ENCODE measurements at places on chromosomes 5 and 9.

DNA sequence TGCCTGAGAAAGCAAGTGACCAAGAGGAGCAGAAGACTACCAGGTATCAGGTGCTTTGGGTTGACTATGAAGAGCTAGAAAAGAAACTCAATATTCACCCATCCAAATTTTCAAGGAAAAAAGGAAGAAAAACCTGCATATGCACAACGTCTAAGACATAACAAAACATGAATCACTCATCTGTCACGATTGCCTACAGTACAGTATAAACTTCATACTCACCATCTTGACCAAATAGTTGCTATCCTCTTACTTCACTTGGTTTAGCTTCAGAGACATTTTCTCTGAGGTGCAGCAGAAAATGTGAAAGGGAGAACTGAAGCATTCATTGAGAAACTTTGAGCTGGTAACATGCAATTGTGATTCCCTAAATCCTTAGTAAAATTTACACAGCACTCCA lies 228.6 kb upstream of the MPDZ start:
- no peak for DNase-seq

- no peak for DNase-seq
Measured at GRCh38 chr9:28155671-28156070, 582.4 kb upstream of the C9orf72 start.

GRCh38 chr9:103242025-103242424 lies 246.9 kb downstream of the CYLC2 start:
- DNase-seq = no peak

DNA sequence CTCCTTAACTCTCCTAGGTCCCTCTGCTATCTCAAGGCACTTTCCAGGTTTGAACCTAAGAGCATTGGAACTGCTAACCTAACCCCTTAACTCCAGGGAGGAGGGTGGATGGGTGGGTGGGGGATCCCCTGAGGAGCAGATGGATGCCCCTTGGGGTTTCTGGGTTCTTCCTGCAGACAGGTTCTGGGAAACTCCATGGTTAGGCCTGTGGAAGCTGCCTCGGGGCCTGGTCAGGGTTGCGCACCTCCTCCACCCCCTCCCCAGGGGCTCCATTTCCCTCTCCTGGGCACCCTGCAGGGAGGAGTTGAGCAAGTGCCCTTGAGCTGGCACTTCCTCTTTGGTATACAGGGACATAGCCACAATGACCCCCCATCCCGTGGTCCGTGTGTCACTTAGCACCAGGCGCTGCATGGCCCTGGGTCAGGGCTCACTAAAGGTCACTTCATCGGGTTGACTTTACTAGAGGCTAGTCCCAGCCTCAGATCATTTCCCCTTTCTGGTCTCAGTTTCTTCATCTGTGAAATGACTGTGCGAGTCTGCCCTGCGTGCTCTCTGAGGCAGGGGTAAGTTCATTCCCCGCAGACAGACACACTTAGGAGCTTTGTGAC lies 16.0 kb downstream of the CXXC5 start:
- DNase-seq = no peak

DNA sequence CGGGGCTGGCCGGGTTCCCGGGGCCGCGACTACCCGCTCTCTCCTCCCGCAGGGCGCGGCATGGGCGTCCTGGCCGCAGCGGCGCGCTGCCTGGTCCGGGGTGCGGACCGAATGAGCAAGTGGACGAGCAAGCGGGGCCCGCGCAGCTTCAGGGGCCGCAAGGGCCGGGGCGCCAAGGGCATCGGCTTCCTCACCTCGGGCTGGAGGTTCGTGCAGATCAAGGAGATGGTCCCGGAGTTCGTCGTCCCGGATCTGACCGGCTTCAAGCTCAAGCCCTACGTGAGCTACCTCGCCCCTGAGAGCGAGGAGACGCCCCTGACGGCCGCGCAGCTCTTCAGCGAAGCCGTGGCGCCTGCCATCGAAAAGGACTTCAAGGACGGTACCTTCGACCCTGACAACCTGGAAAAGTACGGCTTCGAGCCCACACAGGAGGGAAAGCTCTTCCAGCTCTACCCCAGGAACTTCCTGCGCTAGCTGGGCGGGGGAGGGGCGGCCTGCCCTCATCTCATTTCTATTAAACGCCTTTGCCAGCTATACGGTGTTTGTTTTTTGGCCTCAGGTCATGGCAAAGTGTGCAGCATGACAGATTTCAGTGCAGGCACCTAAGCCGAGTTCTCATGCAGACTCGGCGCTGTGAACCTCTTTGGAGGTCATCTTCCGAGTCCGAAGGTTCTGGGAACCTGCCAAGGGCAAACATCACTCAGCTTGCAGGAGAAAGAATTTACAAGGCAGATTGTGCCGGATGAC lies 516 bp downstream of the MRPL41 start:
- peak; percentile 43 for DNase-seq

DNA sequence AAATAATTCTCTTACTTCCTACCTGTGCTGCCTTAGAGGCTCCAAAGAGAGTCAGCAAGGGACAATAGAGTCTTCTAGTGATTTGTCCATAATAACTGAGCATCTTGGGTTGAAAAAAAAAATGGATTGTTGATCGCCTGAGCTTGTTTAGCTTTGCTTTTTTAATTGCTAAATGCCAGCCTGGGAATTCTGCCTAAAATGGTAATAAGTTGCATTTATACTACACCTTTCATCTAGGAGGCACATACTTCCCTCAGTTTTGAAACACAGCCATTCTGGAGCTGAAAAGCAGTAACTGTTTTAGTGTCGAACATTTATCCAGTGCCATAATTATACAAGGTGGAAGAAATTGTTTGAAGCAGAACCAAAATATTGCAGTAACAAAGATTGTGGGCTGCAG lies 421.3 kb downstream of the CAAP1 start:
- no peak for DNase-seq

DNA sequence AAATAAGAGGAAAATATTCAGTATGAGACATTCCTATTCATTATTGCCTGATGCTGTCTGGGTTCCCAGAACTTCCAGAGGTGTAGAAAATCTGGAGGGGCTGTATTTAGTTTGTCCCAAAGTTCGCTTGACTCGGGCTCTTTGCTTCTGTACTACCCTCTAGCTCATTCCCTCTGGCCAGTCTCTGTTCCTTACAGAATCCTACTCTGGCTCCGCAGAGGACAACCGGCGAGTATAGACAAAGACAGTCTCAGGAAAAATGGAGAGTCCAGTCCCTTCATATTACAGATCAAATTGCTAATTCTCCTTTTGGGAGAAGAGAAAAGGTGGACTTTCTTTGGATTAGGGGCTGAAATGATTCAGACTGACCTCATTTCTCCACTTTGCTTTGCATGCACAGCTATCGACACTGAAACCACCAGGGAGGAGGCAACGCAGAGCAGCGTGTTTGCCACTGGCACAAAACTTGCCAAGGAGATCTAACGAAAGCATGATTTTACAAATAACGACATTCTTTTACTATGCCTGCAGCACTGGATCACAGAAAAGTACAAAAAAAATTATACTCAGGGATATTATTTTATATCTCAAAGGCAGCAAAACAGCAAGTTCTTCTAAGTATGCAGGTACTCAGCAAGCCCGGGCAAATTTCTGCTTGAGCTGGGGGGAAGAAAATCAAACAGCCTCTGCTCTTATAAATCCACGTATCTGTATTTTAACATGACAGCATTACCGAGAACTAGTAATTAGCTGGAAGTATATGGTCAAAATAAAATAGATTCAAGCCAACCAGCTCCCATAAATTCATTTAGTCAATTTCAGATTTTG lies 279.7 kb downstream of the NPR3 start:
- DNase-seq = no peak

- no peak for DNase-seq
Measured at GRCh38 chr5:142613271-142613671, 72.6 kb downstream of the FGF1 start.

GRCh38 chr9:23342291-23342690 lies 483.7 kb downstream of the ELAVL2 start:
- DNase-seq = peak; percentile 20

GRCh38 chr5:98593418-98593817 lies 180.0 kb upstream of the RGMB start:
- DNase-seq = no peak

DNA sequence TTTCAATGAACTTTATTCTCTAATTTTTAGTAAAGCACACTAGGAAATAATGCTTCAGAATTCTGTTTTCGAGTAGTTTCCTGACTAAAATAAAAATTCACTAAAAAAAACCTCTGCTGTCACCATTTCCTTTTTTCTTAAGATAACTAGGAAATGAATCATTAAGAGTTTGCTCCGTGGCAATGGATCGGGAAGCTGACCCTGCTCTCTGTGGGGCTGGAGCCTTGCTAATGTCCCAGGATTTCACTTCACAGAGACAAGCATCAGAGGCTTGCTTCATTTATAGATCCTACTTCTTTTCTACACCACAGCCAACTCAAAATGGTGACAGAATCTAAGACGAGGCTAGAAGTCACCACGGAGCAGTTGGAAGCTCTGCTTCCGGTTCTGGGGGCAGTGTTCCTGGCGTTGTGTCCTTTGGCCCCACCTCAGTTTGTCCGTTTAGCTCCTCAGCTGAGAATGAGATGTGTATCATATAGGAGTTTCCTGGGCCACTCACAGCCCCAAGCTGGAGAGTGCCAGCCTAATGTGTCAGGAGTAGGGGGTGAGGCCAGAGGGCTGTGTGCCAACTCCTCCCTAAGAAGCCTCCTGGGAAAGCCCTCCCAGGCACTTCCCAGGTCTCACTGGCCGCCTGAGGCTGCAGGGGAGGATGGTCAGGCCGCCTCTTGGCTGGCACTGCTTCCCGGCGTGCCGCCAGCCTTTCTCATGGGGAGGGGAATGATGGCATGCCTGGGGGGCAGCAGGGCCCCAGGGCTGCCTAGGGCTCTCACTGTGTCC lies 19.6 kb downstream of the TENT4A start:
- no peak for DNase-seq

GRCh38 chr5:80308526-80308925 lies 11.3 kb upstream of the SPZ1 start:
- no peak for DNase-seq

DNA sequence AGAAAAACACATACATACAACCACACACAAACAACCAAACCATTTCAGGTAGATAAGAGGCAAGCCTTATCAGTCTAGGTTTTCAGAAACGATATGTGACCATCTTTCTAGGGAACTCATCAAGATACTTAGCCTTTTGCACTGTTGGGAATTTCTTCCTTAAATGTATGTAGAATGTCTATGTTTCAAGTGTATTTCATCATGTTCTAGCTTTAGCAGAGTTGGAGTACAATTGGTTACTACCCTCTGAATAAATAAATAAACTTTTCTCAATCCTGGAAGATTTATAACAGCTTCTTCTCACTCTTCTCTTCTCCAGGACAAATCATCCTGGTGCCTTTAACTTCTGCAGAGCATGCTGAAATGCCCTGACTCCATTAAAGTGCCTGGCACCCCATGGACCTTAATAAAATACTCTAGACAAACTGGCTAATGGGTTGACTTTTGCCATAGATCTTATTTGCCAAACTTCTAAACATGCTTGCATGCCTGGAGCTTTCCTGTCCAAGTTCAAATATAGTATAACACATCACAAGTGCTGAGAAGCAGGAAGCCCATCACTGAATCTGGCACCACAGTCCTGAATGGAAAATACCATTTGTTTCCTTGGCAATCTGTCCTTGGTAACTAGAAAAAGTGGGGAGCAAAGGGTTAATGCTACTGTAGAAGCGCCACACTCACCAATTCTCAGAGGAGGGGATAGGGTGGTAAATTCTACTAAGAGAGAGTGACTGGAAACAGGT lies 33.1 kb upstream of the ZNF462 start:
- DNase-seq = no peak

- DNase-seq = no peak
Measured at GRCh38 chr9:111730937-111731567, 63.7 kb downstream of the SHOC1 start.

GRCh38 chr5:146331423-146331822 lies 7.2 kb upstream of the POU4F3 start:
- DNase-seq = no peak

DNA sequence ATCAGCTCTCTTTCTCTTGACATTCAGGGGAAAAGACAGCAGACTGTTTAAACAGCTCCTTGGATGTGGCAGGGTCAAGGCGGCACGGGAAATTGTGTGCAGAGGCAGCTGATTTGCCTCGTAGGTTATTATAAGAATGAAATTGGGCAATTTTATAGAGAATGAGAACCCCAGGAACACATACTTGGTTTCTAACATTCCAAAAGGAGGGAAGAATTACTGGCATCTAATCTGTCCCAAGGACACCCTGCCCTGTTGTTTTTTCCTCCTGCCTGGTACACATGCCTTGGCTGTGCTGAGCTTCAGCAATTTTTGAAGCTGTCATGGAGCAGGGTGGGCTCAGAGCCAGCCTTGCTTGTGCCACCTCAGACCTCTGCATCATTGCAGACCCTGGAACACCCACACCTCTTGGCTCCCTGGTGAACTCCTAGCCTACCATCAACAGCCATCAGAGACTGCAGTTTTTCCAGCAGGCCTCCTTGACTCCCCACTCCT lies 143.6 kb downstream of the BOD1 start:
- no peak for DNase-seq

DNA sequence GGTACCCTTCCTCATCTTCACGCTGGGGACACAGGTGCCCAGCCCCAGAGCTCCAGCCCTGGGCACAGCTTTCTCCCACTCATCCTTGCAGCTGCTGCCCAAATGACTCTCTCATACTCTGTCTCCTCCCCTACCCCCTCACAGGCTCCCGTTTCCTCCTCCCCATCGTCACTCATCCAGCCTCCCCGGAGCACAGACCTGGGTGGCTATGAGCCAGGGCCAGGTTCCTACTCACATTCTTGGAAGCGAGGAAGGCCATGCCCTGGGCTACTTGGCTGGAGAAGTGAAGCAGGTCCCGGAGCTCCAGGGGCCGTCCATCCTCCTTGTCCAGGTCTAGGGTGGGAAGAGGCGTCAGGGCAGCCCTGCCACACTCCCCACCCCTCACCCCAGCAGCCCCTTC lies 29.3 kb downstream of the CSF1R start:
- no peak for DNase-seq

GRCh38 chr9:109419531-109419930 lies 78.6 kb downstream of the PTPN3 start:
- DNase-seq = no peak

- DNase-seq = no peak
Measured at GRCh38 chr9:78109075-78109474, 77.5 kb upstream of the GNAQ start.

GRCh38 chr9:99563364-99563763 lies 258.3 kb upstream of the NR4A3 start:
- peak; percentile 12 for DNase-seq

GRCh38 chr5:102531506-102531905 lies 32.7 kb upstream of the SLCO6A1 start:
- DNase-seq = peak; percentile 10

DNA sequence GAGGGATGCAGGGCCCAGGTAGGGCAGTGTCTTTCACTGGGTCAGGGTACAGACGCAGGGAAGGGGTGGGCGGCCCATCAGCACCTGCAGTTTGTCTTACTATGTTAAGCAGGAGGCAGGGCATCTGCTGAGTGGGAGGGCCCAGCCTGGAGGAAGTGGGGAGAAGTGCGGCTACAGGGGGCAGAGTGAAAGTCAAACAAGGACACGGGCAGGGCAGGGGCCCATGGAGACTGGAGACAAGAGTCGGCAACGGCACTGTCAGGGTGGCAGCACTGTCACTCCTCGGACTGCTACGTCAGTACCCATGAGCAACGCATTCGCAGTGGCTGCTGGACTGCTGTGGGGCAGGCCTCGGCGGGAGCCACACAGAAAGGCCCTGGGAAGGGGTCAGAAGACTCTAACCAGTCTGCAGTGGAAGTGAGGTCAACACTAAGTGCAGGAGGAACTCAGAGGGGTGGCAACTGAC lies 19.7 kb downstream of the CAMSAP1 start:
- DNase-seq = no peak

- DNase-seq = peak; percentile 10
Measured at GRCh38 chr5:90982576-90982975, 400.5 kb downstream of the ARRDC3 start.

GRCh38 chr5:88792144-88792840 lies 90.7 kb downstream of the MEF2C start:
- DNase-seq = no peak
